M059J (cell line): ENCODE measurements at places on chromosomes 6 and 20.
A peak's percentile ranks its signal among the peaks of the same experiment; 100 is the strongest.

DNA sequence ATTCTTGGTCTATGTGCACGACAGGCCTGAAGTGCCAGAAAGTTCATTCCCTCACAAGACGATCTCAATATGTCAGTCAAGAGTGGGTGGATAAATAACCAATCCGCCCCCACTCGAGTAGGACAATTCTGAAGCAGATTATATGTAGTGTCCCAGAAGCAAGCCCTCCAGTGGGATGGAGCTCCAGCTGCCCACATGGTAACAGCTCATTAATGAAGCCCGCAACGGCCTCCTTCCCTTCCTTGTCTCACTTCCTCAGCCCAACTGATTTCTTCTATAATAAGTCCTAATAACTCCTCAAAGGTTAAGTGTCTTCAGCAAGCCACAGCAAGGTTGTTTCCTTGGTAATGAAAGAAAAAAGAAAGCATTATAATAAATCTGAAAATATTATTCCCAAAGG, 82.1 kb upstream of the F13A1 start:
- DNase-seq: no peak

DNA sequence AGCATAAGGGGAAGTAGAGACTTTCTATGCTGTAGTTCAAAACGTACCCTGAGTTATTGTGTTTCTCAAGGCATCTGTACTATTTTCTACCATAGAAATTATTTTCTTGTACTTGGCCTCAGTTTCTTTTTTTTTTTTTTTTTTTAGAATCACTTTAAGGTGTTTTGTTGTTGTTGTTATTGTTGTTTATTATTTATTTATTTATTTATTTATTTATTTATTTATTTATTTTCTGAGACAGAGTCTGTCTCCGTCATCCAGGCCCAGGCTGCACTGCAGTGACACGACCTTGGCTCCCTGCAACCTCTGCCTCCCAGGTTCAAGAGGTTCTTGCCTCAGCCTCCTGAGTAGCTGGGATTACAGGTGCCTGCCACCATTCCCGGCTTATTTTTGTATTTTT, 179.1 kb downstream of the GRIK2 start:
- no peak for DNase-seq

GRCh38 chr6:34190504-34191122, 44.7 kb upstream of the GRM4 start:
- no peak for DNase-seq

DNA sequence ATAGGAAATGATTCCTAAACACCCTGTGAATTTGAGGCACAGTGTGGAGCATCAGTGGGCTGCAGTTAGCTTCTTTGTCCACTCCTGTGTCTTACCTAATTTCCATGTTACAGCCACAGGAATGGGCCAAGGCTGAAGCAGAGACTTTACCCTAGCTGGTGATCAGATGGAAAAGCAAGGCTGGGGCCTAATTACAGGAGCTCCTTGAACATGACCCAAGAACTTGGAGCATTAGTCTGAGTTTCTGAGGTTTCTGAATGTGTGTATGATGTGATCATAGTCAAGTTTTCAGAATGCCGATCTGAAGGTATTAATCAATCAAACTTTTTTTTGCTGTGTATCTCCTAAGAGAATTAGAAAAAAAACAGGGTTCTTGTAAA, 18.0 kb downstream of the HECA start:
- DNase-seq: no peak

DNA sequence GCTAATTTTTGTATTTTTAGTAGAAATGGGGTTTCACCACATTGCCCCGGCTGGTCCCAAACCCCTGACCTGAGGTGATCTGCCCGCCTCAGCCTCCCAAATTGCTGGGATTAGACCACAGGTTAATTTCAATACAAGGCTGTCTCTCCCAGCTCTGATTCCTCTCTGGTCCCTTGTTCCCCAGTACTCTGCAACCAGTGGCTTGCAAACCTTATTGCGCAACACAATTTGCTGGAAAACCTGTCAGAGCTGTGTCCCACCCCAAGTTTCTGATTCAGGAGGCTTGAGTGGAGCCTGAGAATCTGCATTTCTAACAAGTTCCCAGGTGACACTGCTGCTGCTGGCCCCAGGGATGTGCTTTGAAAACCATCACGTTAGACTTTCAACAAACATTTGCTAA, 96.2 kb upstream of the SRSF6 start:
- no peak for DNase-seq

GRCh38 chr6:47135772-47136171, 93.6 kb upstream of the ADGRF1 start:
- DNase-seq: peak; percentile 97

DNA sequence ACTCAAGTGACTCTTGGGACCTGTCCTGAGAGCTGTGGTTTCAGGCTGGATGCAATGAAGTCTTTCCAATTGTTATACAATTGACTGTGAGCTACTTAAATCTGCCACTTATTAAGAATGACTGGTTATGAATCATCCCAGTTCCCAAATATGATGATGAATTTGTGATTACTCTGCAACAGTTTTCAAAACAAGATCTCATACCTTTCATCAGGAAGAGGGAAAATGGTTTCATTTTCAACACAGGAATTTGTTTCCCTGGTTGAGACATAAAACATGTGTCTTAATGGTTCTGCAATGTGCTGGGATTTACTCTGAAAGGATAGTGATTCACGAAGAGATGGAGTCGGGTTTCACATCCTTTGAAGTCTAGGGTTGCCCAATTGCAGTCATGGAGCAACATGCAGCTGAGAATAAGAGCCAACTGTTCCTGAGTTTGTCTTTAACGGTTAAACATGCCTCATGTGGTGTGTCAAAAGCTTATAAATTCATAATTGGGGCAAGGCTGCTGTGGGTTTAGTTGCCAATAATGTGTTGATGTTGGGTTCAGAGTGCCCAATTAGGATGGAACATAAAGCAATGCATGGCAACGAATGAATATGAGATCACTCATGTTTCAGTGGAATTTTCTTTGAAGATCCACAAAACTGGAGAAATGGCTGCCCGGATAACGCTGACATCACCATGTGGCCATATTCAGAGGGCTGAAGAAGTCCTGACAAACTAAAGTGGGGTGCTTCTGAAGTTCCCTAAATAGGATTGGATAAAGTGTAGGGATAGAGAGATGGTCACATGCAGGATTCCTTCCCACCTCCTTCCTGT, 41.0 kb downstream of the CYP24A1 start:
- DNase-seq: peak; percentile 100

- no peak for DNase-seq
These were observed 177.7 kb upstream of the SULF2 start for GRCh38 chr20:47963022-47963421.

DNA sequence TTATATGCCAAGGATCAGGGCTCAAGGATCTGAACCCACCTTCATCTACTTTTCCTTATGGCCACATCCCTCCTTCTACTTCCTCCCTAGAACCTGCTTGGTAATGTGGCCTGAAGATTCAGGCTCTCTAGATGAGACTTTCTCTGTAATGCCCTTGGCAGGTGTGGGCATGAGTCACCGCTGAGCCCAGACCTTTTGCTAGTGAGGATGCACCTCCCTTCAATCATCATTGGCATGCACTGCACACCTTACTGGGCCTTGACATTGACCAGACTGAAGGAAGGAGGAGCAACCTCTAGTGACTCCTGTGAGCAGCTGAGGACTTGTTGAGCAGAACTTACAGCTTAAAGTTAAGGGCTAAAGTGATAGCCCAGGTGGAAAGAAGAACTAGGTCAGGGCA, 405.3 kb downstream of the MAFB start:
- no peak for DNase-seq

DNA sequence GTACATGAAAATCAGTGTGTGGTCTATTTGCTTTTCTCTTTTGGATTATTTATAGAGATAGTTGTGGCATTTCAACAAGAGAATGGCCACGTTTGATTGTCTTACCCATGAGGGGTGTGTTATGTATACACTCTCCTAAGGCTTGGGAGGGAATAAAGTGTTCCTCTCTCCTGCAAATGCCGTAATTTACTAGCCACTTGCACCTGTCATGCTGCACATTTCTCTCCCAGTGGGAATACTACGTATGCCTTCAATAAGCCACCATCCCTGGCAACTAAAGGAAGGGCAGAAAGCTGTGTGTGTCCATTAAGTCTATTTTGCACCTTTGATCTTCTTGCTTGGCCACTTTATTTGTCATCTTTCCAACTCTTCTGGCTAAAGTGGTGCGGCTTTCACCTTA, 541.2 kb downstream of the QKI start:
- no peak for DNase-seq

- no peak for DNase-seq
These were observed 1.6 kb downstream of the OLIG3 start for GRCh38 chr6:137492289-137493217.

- no peak for DNase-seq
These were observed 115.3 kb upstream of the ECI2 start for GRCh38 chr6:4250645-4251044.

DNA sequence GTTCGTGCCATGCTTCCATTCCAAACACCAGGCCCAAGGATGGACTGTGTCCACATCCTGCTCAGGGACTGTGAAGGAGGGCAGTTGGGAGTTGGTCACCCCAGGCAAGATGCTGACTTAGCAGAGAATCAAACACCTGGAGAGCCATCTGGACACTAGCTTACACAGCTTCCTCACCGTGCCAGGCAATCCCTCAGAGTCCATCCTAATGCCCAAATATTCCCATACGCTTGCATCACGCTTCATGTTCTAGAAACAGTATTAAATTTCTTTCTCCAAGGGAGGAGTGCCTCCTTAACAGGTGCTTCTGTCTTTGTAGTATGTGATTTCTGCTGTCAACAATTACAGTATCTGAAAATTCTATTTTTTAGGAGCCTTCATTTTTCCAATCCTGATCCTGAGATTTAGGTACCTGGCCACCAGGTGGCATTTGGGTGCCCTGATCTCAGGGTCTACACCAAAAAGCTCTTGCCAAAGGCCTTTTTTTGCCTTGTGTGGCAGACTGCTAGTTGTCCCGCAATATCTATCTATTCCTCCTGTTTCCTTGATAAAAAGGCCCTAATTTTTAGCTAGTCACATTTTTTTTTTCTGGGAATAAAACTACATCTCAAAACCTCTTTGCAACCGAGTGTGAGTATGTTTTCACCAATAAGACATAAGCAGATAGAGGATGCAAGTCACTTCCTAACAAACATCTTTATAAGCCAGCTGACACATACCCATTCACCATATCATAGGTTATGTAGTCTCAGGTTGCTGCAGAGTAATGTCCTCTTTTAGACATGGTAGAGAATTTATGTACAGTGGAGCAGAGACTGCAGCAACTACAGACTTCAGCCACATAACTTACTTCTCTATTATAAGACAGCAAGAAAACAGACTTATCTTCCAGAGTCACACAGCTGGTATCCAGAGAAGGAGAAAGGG, 85.0 kb downstream of the PREP start:
- DNase-seq: peak; percentile 32

DNA sequence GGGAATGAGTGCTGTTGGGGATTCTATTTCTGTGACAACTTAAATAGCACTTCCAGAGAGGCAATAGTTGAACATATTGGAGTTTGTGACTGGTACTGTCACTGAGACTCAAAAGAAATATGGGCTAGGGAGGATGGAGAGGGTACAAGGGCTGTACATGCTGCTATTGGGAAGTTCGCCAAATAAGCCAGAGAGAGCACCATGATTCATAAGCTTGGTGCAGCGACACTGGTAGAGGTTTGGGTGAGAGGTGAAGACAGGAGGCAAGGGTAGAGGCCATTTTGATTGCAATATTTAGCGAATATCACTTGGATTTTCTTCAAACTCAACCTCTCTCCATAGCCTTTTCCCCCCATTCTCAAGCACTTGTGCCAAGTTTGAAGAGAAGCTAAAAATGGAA, 214.3 kb downstream of the OGFRL1 start:
- peak; percentile 46 for DNase-seq

DNA sequence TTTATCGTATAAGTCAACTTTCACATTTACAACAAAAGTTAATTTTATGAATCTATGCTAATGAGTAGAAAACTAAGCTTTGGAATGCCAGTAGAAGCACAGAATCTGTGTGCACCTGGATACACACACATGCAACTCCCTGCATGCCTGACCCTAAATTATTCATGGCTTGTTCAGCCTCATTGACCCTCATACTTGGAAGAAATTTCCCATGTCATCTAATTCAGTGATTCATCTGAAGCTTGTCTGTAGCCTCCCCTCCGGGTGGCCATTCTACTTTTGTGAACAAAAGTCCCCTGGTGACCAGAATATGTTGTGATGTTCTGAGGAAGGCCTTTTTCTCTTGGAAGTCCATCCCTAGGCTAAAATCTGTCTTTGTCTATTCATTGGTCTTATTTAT, 1078.4 kb downstream of the KIF16B start:
- no peak for DNase-seq

DNA sequence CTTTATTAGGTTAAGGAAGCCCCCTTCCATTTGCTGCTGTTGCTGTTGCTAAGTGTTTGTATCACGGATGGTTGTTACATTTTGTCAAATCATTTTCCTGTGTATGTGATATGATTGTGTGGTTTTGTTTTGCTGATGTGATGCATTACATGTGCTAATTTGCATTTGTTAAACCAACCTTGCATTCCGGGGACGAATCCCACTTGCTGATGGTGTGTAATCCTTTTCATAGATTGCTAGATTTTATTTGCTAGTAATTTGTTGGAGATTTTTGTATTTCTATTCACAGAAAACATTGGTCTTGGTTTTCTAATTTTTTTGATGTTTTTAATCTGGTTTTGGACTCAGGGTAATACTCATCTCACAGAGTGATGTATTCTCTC, 167.8 kb downstream of the WDR27 start:
- DNase-seq: peak; percentile 14

GRCh38 chr6:6756526-6756925, 168.0 kb downstream of the LY86 start:
- no peak for DNase-seq

- DNase-seq: peak; percentile 86
These were observed 1228.2 kb upstream of the CITED2 start for GRCh38 chr6:140602431-140603248.

GRCh38 chr6:147381712-147382111, 126.8 kb upstream of the SAMD5 start:
- DNase-seq: no peak

GRCh38 chr20:38393259-38393658, 41.9 kb downstream of the SNHG17 start:
- DNase-seq: no peak

DNA sequence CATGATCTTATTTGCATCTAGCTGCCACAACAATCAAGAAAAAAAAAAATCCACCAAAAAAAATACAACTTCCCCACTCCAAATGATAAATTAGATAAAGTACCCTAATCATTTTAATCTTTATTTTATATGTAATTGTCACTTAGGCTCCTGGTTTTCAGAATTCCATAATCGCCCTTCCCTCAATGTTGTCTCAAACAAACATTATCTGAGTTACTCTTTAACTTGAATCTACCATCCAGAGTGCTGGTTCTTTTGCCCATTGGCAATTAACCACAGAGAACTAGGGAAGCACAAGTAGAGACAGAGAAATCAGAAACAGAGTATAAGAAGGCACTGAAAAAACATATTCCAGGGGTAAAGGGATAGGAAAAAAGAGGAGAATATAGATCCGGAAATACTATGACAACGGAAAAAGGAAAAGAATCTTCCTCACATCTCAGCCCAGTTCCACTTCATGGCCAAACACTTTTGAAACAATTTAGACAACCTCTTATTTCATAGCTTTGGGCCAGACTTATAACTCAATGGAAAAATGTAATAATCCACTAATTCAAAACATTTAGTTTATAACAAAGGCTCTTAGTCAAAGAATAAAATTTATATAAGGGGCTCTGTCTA, 861 bp upstream of the NHSL1 start:
- DNase-seq: no peak

GRCh38 chr6:126367849-126368248, 27.9 kb downstream of the CENPW start:
- no peak for DNase-seq

GRCh38 chr20:36162272-36162966, 7.9 kb downstream of the EPB41L1 start:
- peak; percentile 28 for DNase-seq

GRCh38 chr6:135196739-135197510, 15.8 kb downstream of the MYB start:
- no peak for DNase-seq
